ENCODE measurements at places on chromosomes 16 and 17. TPM values are rescaled to one million over a fixed set of nuclear protein-coding genes. Genes with fewer than 3 reads are reported as not detected.

The NME4 gene
- 71.7 TPM for total RNA-seq

The DRC3 gene
- total RNA-seq: 0.33 TPM

The SOX9 gene
- total RNA-seq: 4.1 TPM

The LPO gene
- total RNA-seq: not detected

The TOM1L1 gene
- total RNA-seq: 34.7 TPM

The C17orf50 gene
- total RNA-seq: not detected

The C16orf54 gene
- total RNA-seq: not detected

The IGF2BP1 gene
- total RNA-seq: under 0.01 TPM

The KRTAP9-3 gene
- not detected for total RNA-seq

The CHP2 gene
- not detected for total RNA-seq

The CACNG4 gene
- total RNA-seq: not detected

The TENT4B gene
- 11.0 TPM for total RNA-seq

The ASPA gene
- total RNA-seq: 4.6 TPM

The FLYWCH1 gene
- 58.5 TPM for total RNA-seq

The PYDC1 gene
- not detected for total RNA-seq

The ZNF830 gene
- total RNA-seq: 14.4 TPM

The TBX2 gene
- total RNA-seq: 98.1 TPM

The SUZ12 gene
- 26.1 TPM for total RNA-seq

The TNFRSF17 gene
- total RNA-seq: not detected

The SPNS3 gene
- not detected for total RNA-seq

The ALDOC gene
- total RNA-seq: 59.3 TPM

The ACAP1 gene
- total RNA-seq: 2.1 TPM

The TNS4 gene
- not detected for total RNA-seq

The MT1M gene
- total RNA-seq: 58.8 TPM

The CCL15 gene
- not detected for total RNA-seq

The KRTAP4-3 gene
- total RNA-seq: not detected

The HOXB5 gene
- total RNA-seq: 2.1 TPM

The EVI2A gene
- 11.8 TPM for total RNA-seq

The SHISA9 gene
- total RNA-seq: not detected

The SDR42E2 gene
- not detected for total RNA-seq

The DNAAF8 gene
- total RNA-seq: 0.26 TPM

The PRAC1 gene
- total RNA-seq: not detected

The HAP1 gene
- 0.26 TPM for total RNA-seq

The TCAP gene
- 0.26 TPM for total RNA-seq

The CMTM2 gene
- total RNA-seq: not detected

The CRYM gene
- total RNA-seq: 0.26 TPM

The KATNB1 gene
- 15.2 TPM for total RNA-seq

The CRYBA1 gene
- total RNA-seq: not detected

The NDRG4 gene
- 1.8 TPM for total RNA-seq

The MILR1 gene
- total RNA-seq: 4.4 TPM

The NEUROD2 gene
- total RNA-seq: not detected

The RSPRY1 gene
- 51.9 TPM for total RNA-seq

Data from fibroblast of lung (primary cell).